ENCODE measurements at places on chromosomes 3 and 15. TPM values are rescaled to one million over a fixed set of nuclear protein-coding genes. Genes with fewer than 3 reads are reported as not detected.

DNA sequence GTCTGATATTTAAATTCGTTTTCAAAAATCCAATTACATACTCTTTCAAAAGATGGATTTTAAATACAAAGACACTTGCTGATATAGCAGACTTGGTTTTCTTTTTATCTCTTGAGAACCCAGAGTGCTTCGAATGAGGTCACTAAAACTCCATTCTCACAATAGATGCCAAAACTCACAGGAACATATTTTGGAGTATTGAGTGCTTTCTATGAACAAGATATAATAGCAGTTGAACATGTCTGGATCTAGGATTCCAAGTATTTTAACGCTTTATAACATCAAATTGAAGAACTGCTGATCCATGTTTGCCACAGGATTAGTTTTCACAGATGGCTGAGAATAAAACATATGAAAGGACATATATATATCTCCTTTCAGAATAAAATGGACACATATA is 113.2 kb downstream of the SAMMSON start:
- DNase-seq = no peak

DNA sequence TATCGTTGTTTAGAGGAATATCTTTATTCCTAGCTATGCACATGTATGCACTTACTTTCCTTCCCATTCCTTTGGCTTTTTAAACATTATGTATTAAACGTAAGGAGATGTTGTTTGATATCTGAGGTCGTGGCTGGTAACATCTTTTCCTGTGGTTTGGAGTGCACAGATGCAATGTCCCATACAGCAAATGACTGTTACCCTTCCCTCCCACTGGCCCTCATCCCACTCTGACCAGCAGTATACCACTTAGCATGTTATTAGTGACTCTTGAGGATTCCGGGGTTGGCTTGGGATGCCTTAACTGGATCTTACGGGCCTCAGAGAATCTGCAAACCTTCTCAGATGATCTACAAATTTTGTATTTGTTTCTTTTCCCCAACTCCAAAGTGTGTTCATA is 34.5 kb downstream of the TGFBR2 start:
- DNase-seq = no peak

DNA sequence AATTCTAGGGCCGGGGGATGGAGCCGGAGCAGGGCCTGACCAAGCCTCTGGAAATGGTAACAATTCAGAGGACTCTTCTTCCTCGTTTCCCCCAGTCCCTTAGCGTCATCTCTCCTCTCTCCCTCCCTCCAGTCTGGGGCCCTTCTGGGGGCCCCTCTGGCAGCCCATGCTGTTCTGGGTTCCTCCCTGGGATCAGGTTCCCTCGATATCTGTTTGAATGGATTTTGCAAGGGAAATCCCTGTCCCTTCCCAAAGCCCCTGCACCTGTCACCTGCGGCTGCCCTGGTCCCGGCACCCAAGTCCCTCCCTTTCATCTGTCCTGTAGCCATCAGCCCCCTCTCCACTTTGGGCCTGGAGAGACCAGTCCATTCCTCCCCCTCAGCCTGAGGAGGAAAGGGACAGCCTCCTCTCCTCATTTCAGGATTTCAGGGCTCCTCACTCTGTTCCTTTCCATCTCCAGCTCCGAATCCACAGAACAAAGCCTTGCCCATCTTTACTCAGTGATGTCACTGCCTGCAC is 1.7 kb upstream of the PLCB2 start:
- DNase-seq = no peak

- DNase-seq = no peak
These were observed 44.9 kb downstream of the KLF15 start for GRCh38 chr3:126312341-126312740.

DNA sequence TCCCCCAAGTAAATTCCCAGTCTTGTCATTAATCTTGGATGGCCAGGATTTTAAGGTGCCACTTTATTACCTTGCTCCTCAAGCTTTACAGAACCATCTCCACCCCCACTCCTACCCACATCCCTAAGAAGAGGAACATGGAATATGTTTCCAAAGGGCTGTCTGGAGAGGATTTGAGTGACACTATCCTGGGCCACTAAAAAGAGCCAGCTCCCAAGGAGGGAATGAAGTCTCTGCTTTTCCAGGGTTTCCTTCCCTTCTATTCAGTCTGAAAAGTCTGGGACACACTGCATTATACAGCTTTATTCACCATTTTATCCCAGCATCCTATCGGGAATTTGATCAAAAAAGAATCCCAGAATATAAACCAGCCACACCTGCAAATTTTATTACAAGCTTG is 35.6 kb upstream of the MECOM start:
- no peak for DNase-seq

Gene LMLN
- 6.4 TPM for polyA plus RNA-seq

Data from left renal cortex interstitium (tissue), 4 donors.